ENCODE measurements at places on chromosomes 12 and 14. TPM values are rescaled to one million over a fixed set of nuclear protein-coding genes. Genes with fewer than 3 reads are reported as not detected.

The LARP4 gene
- total RNA-seq, result 128 TPM

The CHGA gene
- total RNA-seq, result not detected

The NFATC4 gene
- not detected for total RNA-seq

The ACSM4 gene
- not detected for total RNA-seq

The RAP1B gene
- 244 TPM for total RNA-seq

The ZNF839 gene
- 19.5 TPM for total RNA-seq

The PLBD1 gene
- not detected for total RNA-seq

The MYO1H gene
- total RNA-seq, result not detected

The CCDC92 gene
- 7.7 TPM for total RNA-seq

The GLI1 gene
- 2.5 TPM for total RNA-seq

The NRXN3 gene
- total RNA-seq, result not detected

The CCDC63 gene
- total RNA-seq, result not detected

The TSPAN8 gene
- total RNA-seq, result not detected

The PYGL gene
- 0.17 TPM for total RNA-seq

The NPC2 gene
- total RNA-seq, result 8.6 TPM

The DNAJC22 gene
- total RNA-seq, result 0.16 TPM

The DTX3 gene
- 16.8 TPM for total RNA-seq

The P2RX2 gene
- total RNA-seq, result not detected

The GDF3 gene
- not detected for total RNA-seq

The TAS2R50 gene
- total RNA-seq, result 1.7 TPM

The SYNDIG1L gene
- not detected for total RNA-seq

The TAS2R46 gene
- 2.0 TPM for total RNA-seq

The CMTM5 gene
- not detected for total RNA-seq

The CLEC7A gene
- total RNA-seq, result 0.17 TPM
